ENCODE measurements at places on chromosomes 1 and 21.

DNA sequence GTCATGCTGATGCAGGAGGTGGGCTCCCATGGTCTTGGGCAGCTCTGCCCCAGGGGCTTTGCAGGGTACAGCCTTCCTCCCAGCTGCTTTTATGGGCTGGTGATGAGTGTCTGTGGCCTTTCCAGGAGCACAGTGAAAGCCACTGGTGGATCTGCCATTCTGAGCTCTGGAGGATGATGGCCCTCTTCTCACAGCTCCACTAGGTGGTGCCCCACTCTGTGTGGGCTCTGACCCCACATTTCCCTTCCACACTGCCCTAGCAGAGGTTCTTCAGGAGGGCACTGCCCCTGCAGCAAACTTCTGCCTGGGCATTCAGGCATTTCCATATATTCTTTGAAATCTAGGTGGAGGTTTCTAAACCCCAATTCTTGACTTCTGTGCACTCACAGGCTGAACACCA, 1188.6 kb downstream of the MRPL39 start:
- ATAC-seq: no peak

DNA sequence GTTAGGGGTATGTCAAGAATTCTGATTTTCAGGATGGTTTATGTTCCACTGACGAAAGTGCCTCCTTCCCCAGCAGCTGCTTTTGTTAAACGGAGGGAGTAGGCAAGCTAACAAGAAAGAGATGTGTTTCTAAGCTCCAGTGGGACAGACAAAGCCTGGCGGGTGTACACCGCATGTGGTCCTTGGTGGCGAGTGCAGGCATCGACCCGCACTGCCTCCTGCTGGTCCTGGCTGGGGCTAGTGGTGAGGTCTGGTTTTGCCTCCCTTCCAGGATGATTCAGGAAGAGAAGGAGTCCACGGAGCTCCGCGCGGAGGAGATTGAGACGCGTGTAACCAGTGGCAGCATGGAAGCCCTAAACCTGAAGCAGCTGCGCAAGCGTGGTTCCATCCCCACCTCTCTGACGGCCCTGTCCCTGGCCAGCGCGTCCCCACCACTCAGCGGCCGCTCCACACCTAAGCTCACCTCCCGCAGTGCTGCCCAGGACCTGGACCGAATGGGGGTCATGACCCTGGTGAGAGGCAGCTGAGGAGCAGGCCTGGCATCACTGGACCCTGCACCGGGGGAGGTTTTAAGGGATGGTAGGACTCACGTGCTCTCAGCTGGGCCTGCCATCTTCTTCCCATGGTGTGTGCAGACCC, 29.0 kb downstream of the PPFIA4 start:
- no peak for ATAC-seq

DNA sequence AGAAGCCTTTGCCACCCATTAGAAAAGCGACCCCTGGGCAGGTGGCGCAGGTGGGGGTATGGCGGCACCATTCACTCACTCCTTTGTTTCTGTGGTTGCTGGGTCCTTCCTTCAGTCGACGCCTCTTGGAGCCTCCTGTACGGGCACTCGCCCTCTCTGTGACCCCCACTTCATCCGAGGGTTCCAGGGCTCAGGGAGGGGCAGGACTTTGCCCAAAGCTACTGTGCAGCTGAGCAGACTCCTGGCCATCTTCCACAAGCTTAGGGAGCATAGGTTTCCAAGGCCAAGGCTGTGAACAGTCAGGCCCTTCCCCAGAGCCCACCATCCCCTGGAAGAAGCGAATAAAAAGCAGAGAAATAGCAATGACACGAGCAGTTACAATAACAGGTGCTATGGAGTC, 190.7 kb upstream of the ARHGEF16 start:
- ATAC-seq: no peak

DNA sequence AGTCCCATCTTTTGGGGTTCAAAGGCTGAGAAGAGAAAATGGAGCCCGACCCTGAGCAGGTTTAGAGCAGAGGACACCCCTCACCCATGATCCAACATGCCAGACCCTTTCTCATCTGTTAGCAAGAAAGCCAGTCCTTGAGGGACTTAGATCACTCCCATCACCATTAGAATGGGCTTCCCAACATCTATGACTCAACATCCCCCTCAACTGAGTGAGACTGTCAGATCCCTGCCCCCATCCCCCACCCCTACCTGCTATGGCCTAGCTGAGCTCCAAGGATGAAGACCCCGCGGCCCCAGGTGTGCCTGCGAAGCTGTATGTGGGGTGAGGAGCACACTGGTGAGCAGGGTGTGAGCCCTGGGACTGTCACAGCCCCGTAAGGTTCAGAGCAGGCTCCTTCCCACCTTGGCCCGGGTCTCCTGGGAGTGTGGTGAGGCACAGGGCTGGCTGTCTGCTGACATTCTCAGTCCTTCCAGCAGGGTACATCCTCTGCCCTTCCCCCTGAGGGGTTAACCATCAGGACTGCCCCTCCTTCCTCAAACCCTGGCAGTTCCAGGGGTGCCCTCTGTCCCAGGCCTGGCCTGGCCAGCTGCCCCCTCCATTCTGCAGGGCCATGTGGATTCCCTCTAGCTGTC, 21.4 kb upstream of the BLACAT1 start:
- no peak for ATAC-seq

DNA sequence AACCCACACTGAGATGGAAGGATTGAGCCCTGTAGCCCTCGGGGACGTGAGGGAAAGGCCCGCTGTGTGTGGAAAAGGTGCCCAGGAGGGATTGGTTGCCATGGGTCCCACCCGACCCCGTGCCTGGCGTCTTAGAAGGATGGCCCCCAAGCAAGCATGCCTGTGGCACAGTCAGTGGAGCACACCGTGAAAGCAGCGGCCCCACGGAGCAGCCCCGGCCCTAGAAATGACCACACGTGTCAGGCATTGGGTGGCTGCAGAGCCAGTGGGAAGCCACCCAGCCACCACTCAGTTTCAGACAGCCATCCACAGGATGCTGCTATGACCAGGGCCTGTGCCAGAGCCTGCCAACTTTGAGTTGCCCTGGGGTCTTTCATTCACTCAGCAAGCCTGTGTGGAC, 13.3 kb upstream of the EPHA8 start:
- no peak for ATAC-seq

DNA sequence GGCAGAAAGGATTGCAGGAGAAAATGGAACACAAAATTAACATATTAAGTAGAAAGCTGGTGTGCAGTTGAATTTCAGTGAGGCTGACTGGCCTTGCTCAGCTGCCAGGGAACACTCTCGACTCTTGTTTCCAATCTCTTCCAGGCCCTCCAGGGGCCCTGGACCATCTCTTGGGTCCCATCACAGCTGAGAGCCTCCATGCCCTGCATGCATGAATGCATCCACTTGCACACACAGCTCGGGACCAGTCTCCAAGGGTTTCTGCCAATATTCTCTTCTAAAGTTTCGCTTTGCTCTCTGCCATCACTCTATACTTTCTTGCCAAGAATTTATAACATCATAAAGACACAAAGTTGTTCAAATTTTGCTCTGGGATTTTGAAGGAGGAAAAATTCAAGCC, 200.3 kb downstream of the DSCAM start:
- no peak for ATAC-seq

- peak; percentile 47 for ATAC-seq
Measured at GRCh38 chr1:18927654-18928272, 25.4 kb upstream of the ALDH4A1 start.

DNA sequence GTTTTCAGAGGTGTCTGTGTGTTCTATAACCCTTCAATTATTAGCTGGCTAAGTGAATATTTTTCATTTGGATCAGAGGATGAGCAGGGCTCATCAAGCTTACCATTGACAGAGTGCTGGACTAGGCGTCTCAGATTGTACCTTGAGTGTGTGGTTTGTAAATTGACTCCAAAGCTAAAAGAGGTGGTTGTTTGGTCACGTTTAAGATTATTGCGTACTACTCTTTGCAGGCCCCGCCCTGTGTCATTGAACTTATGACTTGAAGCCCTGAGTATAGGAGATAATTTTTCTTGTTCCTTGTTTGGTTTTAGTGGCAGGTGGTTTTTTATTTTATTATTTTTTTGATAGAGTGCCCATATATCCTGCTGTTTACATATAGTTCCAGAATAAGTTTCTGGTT, 17.7 kb downstream of the MRPS6 start:
- ATAC-seq: no peak

DNA sequence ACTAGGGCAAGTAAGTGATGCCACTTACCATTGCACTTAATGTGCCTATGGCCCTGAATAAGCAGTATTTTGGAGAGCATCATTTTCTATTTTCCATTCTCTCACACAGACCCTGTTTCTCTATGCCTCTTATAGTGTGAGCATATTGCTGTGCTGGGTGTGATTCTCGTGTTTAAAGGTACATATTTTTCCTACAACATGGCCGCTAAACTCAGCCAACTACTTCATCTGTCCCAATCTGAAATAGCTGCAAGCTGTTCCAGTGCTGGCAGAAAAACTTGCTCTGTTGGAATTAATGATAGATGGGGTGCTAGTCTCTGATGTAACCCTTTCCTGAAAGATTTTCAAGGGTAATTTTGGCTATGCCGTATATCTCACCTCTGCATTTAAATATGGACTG, 97.5 kb downstream of the ZNF326 start:
- ATAC-seq: no peak

- ATAC-seq: no peak
Measured at GRCh38 chr21:46392921-46393320, 65.8 kb upstream of the DIP2A start.

GRCh38 chr1:198890214-198890930, 251.5 kb downstream of the PTPRC start:
- ATAC-seq: no peak

GRCh38 chr1:25140073-25140797, 92.1 kb downstream of the SYF2 start:
- no peak for ATAC-seq

DNA sequence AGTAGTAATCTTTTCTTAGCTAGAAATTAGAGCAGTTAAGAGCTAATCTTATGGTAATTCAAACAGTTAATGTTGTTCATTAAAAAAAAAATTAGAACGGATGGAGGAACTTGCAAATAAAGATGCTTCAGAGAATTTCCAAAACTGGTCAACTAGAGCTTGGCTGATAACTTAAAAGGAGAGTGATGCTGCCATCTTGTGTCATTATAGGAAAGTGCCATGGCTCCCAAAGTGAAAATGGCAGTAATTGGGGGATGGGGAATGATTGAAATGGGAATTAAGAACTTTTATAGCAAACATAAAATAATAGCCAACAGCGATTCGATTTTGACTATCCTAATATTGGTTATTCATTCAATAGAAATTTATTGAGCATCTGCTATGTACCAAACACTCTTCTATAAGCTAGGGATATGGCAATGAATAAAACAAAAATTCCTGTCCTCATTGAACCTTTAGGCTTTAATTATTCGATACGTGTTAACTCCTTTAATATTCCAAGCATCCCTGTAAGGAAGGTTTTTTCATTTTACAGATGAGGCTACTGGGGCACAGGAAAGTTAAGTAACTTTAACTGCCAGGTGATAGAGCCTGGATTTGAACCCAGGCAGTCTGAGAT, 5.7 kb upstream of the PLPP3 start:
- ATAC-seq: no peak

All from activated T-helper 17 cell treated with anti-CD3 and anti-CD28 coated beads, Interleukin-2, amount 50 U/mL, for 72 hours (primary cell).